ENCODE measurements at places on chromosomes 7 and 10. TPM values are rescaled to one million over a fixed set of nuclear protein-coding genes. Genes with fewer than 3 reads are reported as not detected.

DNA sequence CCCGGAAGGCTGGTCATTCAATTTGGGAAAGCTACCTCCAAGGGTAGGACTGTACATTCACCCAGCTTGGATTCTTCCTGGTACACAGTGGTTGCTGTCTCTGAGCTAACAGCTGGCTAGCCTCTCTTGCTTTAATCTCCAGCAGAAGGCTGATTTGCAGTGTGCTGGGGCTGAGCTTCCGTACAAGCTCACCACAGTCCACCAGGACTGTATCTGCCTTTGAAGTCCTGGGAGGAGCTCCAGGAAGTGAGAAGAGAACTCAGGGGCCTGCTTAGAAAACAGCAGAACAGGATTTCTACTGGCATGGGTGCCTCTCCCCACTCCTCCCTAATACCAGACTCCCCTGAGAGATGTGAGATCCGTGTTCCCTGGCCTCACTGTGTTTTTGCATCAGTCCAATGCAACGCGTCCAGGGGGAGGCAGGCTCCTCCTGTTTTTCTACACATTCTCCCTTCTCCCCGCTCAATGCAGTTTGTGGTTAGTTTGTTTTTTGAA is 6.6 kb downstream of the AFAP1L2 start:
- DNase-seq: no peak
- no peak overlapping the region for H3K27ac ChIP-seq
- H3K4me1 ChIP-seq: no peaks in the 10 kb centered on the region
- H3K36me3 ChIP-seq: no peaks in the 10 kb centered on the region

GRCh38 chr10:94423627-94424026 is 21.3 kb downstream of the TBC1D12 start:
- peaks cover 3% of the 10 kb centered on the region for H3K27me3 ChIP-seq
- no peaks in the 10 kb centered on the region for H3K4me1 ChIP-seq
- no peak overlapping the region for H3K27ac ChIP-seq
- no peak for DNase-seq

DNA sequence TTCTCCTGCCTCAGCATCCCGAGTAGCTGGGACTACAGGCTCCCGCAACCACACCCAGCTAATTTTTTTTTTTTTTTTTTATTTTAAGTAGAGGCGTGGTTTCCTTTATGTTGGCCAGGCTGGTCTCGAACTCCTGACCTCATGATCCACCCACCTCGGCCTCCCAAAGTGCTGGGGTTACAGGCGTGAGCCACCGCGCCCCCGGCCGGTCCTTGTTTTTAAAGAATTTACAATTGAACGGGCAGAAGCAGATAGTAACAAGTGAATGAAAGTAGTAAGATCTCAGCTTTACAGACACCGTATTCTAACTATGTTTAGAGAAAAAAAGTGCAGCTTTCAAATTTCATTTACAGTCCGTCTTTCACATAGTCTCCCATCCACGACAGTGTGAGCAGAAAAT is 112.5 kb upstream of the VWC2 start:
- no peaks in the 10 kb centered on the region for H3K27me3 ChIP-seq
- no peaks in the 10 kb centered on the region for H3K36me3 ChIP-seq
- H3K27ac ChIP-seq: no peak overlapping the region
- H3K4me3 ChIP-seq: no peak overlapping the region
- no peaks in the 10 kb centered on the region for H3K4me1 ChIP-seq

The ITGA8 gene
- total RNA-seq: not detected

The LUC7L2 gene
- total RNA-seq: 194 TPM

- no peak overlapping the region for H3K27ac ChIP-seq
- DNase-seq: no peak
- H3K4me1 ChIP-seq: no peaks in the 10 kb centered on the region
- no peaks in the 10 kb centered on the region for H3K27me3 ChIP-seq
- H3K36me3 ChIP-seq: no peaks in the 10 kb centered on the region
These were observed 429.9 kb upstream of the SEMA3A start for GRCh38 chr7:84624527-84624926.

The ERLIN1 gene
- total RNA-seq: 2.9 TPM

Data from CD4-positive, alpha-beta T cell (primary cell).